CD4-positive, alpha-beta T cell treated with Interleukin-4 for 1 hour (primary cell): ENCODE measurements at places on chromosomes 16 and 17.

GRCh38 chr16:30474074-30474452 lies 1.5 kb downstream of the ITGAL start:
- DNase-seq, result no peak

GRCh38 chr17:79630126-79630525 lies 19.3 kb upstream of the RBFOX3 start:
- DNase-seq, result peak; percentile 2

GRCh38 chr16:23016368-23016767 lies 132.9 kb downstream of the USP31 start:
- DNase-seq, result no peak

DNA sequence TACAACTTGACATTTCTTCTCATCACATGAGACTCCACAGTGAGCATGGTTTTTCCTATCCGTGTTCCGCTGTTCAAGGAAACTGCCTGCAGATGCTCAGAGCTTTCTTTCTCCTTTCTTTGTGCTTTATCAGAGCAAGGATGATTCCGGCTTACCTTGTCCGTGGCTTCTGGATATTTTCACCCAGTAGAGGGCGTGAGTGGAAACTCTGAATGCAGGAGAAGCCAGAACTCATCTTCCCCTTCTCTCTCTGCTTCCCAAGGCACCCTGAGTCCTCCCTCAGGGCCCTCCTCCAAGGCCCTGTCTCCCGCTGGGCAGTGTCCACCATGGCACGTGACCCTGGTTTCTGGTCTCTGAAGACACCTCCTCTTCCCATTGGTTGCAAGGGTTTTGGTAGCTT lies 721.1 kb upstream of the RBFOX1 start:
- DNase-seq, result no peak

- no peak for DNase-seq
Measured at GRCh38 chr16:66690106-66690847, 6.3 kb downstream of the CMTM4 start.

GRCh38 chr16:4510747-4511426 lies 27.7 kb downstream of the CDIP1 start:
- DNase-seq, result peak; percentile 44

DNA sequence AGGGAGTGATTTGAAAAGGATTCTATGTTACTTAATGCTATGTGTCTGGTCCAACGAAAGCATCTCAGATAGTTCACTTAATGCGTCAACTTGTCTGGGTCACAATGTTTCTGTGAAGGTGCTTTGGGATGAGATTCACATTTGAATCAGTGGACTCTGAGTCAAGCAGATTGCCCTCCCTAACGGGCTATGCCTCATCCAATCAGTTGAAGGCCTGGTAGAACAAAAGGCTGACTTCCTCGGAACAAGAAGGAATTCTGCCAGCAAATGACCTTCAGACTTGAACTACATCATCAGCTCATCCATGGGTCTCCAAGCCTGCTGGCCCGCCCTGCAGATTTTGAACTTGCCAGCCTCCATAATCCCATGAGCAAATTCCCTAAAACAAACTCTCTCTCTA lies 15.2 kb downstream of the EMP2 start:
- no peak for DNase-seq

DNA sequence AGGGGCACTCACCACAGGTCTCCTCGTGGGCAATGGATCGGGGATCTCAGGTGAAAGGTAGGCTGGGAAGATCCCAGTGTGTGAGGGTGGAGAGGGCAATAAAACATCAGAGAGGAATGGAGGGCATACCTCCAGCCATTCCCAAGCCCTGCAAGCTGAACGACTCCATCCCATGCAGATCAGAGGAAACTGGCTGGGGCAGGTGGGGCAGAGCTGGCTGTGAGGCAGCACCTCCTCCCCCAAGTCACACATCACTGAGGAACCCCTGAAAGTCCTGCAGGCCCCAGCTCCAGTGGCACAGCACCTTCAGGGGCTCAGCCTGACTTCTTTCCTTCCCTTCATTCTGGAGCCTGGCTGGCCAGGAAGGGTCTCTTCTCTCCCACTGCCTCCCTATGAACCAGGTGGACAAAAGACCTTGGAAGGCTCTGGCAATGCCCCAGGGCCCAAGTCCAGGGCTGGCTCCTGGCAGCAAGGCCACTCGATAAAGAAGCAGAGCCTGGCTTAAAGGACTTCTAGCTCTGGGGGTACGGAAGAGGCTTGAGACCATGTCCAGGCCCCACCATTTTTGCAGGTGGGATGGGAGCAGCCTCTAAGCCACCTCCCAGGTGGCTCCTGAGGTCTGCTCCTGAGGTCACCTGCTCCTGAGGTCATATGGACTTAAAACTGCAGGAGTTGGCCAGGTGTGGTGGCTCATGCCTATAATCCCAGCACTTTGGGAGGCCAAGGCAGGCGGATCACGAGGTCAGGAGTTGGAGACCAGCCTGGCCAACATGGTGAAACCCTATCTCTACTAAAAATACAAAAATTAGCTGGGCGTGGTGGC lies 13.5 kb upstream of the TMEM208 start:
- no peak for DNase-seq

DNA sequence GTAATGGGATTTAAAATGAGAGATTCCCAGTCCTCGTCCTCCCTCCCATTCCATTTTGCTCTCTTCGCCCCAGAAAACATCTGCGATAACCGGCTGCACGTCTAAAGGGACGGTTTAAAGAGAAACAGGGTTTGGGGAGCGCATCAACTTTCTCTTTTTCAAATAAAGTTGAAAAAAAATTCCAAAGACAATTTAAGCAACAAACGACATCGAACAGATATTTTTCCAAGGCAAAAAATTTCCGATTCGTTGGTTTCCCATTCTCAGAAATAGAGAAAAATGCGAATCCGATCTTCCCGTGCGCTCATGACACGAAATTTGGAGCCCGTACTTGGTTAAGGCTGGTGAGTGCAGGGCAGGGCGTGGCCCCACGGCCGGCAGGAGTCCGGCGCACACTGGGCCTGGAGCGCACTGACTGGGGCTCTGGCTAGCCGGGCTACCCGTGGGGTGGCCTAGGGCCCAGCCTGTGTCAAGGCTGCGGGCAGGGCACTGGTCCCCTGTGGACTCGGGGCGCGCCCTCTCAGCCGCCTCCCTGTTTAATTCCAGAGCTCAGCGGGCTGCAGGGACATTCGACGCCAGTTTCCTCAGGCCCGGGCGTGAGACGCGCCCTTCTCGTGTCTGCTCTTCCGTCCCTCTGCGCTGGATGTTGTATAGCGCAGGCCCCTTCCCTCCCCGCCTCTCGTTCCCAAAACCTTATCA lies 17.9 kb upstream of the ZFHX3 start:
- no peak for DNase-seq

DNA sequence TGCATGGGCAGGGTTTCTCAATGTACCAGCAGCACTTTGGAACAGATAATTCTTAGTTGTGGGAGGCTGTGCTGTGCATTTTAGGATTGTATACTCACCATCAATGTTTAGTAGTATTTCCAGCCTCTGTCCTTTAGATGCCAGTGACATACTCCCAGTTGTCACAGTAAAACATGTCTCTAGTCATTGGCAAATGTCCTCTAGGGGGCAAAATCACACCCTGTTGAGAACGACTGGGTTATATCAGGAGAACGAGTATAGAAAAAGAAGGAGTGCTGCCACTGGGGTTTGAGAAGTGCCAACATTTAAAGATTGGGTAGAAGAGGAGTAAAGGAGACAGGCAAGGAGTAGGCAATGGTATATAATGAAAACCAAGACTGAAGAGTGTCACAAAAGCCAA lies 37.9 kb upstream of the SMIM36 start:
- DNase-seq, result no peak

DNA sequence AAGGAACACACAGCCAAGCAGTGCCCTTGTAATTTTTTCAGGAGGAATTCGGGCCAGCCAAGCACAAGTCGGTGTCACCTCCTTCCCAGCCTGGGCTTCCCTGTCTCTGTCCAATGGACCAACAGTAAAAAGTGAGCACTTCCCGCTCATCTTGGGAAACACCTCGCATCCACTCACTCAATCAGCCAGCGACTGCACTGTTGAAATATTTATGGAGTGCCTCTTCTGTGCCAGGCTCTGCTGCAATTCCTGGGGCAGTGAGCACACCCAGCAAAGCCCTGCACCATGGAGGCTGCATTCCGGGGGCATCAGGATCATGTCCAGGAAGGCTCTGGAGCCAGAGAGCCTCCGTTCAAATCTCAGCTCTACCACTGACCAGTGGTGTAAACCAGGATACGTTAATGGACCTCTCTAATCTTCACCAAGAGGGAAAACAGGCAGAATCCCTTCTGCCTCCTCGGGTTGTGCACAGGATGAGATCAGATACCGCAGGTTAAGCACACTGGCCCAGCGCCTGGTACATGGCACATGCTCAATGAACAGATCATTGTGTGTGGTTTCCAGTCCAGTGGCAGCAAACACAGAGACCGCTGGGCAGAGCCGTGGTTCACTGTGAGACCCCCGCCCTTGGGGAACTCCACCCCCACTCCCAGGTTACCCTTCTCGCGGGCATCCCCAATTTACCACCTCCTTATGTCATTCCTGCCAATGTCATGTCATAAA lies 194.3 kb downstream of the ZNF423 start:
- no peak for DNase-seq

DNA sequence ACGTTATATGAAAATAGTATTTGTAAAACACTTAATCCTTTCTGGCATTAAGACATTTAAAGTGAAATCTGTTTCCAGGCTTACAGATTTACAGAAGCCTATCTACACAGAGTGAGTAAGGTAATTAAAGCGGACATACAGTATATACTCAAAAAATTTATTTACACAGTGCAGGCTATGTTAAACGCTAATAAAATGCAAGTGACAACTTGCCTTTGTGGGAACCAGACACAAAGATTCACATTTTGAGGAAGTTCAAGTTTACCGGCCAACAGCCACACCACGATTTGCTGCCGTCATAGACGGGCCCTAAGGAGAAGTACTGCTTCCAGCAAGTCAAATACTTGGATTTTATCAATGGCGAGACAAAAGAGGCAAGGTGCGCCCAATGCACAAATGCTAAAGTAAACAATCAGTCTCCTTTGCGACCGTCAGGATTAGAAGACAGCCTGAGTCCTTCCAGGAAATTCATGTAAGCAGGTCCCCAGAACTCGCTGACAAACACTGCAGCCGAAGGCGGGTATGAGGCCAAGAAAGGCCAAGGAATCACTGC lies 801 bp downstream of the VPS35 start:
- no peak for DNase-seq

- peak; percentile 76 for DNase-seq
Measured at GRCh38 chr17:28712032-28712704, 480 bp upstream of the PROCA1 start.

- DNase-seq, result no peak
Measured at GRCh38 chr17:19753661-19754463, 5.8 kb upstream of the ALDH3A1 start.

DNA sequence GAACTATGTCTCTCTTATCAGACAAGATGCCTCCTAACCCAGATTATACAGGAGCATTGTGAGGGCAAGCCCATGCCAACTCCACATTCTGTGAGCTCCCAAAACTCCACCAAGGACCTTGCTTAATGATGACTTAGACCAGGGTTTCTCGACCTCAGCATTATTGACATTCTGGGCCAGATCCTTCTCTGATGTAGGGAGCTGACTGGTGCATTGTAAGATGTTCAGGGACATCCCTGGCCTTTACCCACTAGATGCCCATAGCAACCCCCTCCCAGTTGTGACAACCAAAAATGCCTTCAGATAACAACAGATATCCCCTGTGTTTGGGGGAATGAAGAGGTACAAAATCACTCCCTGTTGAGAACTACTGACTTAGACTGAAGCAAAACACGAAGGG lies 43.6 kb downstream of the HOXB1 start:
- no peak for DNase-seq

- peak; percentile 53 for DNase-seq
Measured at GRCh38 chr17:75024686-75025397, 12.4 kb downstream of the MRPL58 start.

DNA sequence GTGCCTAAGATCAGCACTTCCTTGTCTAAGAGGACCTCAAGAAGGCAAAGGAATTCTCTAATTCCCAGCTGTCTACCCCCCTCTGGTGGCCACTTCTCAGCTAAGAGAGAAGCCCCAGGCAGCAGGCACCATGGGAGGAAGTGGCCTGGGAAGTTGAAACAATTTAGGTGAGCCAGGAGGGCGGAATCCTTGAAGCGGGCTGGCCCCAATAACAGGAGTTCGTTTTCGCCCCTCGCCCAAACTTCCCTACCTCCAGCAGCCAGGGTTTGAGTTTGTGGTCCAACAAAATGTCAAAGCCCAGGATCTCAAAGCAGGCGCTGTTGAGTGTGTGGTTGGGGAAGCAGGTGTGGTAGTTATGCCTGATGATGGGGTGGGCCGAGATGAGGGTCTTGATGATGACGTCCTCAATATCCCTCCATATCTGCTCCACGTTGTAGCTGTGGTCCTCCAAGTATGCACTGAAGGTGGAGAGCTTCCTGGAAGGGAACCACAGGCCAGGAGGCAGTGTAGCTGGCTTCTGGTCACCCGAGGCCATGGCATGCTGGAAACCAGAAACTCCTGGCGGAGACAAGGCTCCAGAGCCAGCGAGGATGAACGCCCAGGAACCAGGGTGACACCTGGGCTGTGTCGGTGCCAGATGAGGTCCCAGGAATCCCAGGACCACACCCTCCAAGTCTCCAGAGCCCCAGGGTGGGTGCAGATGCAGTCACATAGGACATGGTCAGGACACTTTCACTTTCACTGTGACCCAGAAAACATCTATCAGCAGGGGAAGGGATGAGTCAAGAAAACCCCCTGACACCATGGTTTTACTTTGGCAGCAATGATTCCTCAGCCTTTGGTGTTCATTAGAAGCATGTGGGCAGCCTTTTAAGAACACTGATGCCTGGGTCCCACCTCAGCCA lies 25.6 kb downstream of the TTLL6 start:
- DNase-seq, result no peak

DNA sequence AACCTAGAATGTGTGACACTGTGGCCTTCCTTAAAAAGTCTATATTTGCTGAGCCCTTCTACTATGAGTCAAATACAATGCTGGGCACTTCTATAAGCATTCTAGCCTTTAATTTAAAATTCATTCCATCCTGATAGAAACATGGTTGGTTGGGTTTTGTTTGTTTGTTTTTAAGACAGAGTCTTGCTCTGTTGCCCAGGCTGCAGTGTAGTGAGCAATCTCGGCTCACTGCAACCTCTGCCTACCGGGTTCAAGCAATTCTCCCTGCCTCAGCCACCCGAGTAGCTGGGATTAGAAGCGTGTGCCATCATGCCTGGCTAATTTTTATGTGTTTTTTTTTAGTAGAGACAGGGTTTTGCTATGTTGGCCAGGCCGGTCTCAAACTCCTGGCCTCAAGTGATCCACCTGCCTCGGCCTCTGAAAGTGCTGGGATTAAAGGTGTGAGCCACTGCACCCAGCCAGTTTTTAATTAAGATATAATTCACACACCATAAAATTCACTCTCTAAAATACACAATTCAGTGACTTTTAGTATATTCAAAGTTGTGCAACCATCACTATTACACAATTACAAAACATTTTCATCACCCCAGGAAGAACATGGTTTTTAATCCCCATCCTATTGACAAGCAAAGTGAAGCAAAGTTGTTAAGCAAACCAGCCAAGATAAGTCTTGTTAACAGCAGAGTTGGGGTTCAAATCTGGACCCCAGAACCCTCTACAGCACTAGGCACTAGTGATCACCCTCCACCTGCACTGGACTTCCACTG lies 42.8 kb downstream of the CMTM4 start:
- DNase-seq, result no peak

- no peak for DNase-seq
Measured at GRCh38 chr16:34803683-34804416, 1344.4 kb downstream of the TP53TG3F start.

- no peak for DNase-seq
Measured at GRCh38 chr16:82329504-82330192, 159.6 kb upstream of the MPHOSPH6 start.

GRCh38 chr17:37025847-37026530 lies 77.2 kb downstream of the AATF start:
- no peak for DNase-seq
